ENCODE measurements at places on chromosomes 11 and 22.

DNA sequence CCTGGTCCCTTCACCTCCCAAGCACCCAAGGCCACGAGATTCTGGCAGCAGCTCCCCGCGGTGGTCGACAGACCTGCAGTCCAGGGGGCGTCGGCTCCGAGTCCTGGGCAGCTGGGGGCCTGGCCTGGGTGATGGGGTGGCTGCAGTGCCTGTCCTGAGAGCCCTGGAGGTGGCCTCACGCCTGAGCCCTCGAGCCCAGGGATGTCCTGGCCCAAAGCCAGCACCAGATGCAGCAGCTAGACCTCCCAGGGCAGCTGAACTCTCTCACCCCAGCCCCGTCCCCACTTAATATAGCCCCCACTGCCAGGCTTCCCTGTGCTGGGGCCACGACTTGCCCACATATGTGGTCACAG lies 6.6 kb downstream of the LMNTD2 start:
- DNase-seq = no peak

- DNase-seq = no peak
These were observed 154.7 kb downstream of the BARX2 start for GRCh38 chr11:129530154-129530895.

DNA sequence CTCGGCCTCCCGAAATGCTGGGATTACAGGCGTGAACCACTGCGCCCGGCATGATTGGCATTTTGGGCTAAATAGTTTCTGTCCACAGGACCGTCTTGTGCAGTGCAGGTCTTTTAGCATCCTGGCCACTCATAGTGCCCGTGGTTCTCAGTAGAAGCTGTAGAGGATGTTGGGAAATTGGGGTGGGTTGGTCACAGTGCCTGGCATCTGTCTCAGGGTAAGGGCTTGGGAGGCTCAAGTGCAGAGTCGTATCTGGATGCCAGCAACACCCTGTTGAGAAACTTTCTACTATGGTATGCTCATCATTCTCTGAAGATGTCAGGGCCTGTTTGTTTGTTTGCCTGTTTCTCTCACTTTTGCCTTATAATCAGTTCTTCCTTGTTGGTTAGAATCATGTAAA lies 21.9 kb downstream of the UBE2L3 start:
- no peak for DNase-seq

- peak; percentile 89 for DNase-seq
These were observed 740 bp downstream of the FADS1 start for GRCh38 chr11:61815790-61816735.

DNA sequence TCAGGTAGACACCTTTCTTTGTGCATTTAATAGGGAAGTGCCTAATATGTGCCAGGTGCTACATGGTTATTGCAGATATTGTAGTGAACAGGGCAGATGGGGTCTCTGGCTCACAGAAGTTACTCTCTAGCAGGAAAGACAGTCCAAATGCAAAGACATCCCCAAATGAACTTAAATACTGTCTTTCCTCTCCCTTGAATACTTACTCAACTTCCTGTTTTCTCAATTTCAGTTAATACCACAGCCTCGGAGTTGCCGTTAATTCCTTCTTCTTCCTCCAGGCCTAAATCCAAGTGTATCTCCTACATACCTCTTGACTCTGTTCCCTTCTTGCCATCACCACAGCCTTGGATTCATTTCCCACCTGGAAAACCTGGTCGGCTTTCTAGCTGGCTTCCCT lies 134.3 kb upstream of the SESN3 start:
- DNase-seq = no peak

- peak; percentile 91 for DNase-seq
These were observed 13.5 kb downstream of the PGA5 start for GRCh38 chr11:61254403-61255025.

GRCh38 chr11:16613512-16614381 lies 124.7 kb upstream of the C11orf58 start:
- DNase-seq = peak; percentile 90
